ENCODE measurements at places on chromosomes 1 and 21.

GRCh38 chr1:54811739-54812655, 10.9 kb upstream of the TTC22 start:
- DNase-seq, result no peak

DNA sequence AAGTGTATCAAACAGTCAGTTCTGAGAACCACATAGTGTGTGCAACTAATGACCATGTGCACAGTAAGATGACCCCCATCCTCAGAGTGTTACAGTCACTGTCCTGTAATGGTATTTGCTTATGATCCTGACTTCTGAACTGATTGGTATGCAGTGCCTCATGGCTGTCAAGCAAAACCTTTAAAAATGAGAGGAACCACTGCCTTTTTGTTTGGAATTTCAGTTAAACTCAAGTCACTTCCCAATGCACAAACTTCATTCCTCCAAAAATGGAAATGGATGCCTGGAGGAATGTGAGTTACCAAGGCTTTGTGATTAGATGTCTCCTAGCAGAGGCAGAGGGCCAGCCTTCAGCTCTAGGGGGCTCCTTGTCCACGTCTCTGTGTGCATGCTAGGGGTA, 10.5 kb downstream of the C1orf198 start:
- DNase-seq, result no peak

GRCh38 chr1:223796210-223796609, 49.5 kb downstream of the TP53BP2 start:
- DNase-seq, result no peak

DNA sequence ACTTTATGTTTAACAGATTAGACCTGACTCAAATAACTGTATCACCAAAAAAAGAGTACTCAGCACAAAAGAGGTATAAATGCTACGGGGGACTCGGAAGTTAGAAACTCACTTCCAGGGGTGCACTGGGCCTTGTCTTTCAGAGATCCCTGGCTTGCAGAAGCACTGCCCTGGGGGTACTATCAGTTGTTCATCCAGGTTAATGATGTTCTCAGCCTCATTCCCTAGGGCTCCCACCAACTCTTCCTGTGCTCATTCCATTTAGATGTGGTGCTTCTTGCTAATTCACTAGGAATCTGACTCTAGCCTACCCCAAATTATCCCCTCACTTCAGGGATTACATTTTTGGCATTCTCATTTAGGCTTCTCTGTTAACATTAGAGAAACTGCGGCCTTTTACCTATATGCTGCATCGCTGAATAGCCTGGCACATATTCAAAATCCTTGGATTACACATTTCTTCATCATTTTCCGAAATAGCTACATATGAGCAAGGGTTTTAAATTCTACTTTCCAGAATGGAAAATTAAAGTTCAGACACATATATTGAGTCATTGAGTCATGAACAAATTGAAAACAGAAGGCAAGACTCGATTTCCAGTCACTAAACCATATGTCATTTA, 338.5 kb downstream of the KCTD3 start:
- no peak for DNase-seq

- DNase-seq, result no peak
Measured at GRCh38 chr21:20631633-20632032, 366.6 kb upstream of the NCAM2 start.

DNA sequence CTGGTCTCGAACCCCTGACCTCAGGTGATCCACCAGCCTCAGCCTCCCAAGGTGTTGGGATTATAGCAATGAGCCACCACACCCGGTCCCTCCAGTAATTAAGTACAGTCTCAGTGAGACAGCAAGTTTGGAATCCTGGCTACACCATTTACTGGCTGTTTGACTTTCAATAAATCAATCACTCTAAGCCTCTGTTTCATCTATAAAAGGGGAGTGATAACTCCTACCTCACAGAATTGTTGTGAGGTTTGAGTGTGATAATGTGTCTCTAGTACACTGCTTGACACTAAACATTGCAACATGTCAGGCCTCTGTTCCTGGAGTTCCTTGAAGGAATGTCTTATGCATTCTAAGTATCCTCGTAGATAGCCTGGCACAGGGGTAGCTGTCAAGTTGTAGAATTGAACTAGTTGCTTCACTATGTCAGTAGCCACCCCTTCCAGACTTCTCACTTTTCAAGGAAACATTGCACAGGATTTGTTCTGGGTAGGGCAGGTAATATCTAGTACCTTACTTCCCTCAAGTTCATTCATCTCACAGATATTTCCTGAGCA, 12.4 kb downstream of the ENTREP3 start:
- no peak for DNase-seq

DNA sequence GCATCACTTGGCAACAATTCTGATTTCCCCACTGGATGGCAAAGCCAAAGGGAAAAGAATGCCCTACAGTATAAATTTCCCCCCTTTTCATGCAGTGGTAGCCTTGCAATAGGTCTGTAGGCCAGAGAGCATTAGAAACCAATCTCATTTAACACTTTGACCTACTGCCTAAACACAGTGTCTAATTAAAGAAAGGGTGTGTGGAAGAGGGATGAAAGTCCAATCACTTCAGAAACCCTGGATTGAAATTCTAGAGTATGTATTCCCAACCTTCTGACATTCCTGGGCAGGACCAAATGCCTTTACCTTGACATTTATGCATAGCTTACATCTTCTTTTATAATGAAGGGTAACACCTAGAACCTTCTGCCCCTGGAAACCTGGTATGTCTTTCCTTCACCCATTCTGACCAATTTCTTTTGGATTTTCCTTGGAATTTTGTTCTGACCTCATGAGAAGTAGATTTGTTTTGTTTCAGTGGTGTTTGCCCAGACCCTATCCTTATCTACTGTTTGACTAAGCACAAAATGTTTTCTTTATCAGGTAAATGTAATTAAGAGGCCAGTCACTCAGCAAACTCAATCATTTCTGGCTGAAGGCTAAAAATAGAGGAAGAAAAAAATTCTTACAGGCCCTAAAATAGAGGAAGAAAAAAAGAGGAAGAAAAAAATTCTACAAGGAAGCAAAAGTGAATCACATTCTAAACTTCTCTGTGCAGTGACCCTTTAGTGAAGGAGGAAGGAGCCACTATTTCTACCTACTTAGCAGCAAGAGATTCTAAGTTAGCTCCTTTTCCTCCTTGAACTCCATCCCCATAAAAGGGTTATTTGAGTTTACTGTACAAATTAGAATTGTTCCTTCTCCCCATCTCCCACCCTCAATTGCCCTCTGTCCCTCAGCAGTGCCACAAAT, 129.5 kb upstream of the DSCAM start:
- no peak for DNase-seq

DNA sequence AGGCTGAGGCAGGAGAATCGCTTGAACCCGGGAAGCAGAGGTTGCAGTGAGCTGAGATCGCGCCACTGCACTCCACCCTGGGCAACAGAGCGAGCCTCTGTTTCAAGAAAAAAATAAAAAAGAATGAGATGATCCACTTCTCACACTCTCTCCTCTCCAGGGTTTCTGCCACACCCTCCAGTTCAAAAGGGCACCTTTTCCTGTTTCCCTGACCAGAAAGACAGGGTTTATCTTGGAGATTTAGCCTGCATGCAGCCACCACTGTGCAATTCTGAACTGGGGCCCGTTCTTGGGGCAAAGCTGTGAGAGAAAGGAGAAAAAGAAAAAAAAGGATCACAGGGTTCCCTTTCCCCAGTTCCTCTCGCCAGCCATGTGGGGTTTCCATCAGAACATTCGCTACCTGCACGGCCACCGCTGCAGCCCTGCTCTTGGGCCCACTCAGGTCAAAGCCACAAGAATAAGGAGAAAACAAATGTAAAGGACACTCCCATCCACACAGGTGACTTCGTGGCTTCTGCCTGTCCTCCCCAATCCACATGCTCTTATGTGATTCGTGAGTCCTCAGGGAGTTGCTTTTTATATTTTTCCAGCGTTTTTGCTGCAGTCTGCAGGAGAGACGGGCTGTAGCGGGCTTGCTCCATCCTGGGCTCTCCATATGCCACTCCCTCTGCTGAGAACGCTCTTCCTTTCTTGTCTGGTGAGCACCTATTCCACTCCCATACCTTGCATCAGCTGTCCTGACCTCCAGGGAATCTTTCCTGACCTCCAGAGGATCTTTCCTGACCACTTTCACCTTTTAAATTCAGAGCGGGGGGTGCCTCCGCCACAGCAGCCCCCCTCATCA, 26.4 kb downstream of the GNG4 start:
- DNase-seq, result no peak

GRCh38 chr21:41241341-41241740, 73.4 kb downstream of the BACE2 start:
- DNase-seq, result no peak

GRCh38 chr1:224182057-224182865, 779 bp upstream of the DEGS1 start:
- peak; percentile 70 for DNase-seq

DNA sequence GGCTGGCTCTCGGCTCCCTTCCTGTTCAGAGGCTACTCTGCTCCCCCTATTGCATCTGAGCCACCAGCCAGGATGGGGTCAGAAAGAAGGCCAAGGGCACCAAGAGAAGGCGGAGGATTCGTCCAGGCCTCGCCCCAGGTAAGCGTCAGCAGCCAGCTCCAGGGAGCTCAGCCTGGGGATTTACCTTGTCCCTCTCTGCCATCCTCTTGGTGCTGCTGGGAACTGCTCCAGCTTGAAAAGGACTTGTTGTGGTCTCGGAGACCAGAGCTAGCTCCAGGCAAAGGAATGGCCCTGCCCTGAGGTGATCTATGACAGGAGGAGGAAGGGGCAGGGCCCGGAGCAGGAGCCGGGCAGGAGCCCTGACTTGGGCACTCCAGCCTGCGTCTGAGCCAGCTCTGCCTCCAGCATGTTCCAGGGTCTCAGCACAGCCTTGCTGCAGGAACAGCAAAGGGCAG, 113.7 kb upstream of the IFFO2 start:
- DNase-seq, result no peak

DNA sequence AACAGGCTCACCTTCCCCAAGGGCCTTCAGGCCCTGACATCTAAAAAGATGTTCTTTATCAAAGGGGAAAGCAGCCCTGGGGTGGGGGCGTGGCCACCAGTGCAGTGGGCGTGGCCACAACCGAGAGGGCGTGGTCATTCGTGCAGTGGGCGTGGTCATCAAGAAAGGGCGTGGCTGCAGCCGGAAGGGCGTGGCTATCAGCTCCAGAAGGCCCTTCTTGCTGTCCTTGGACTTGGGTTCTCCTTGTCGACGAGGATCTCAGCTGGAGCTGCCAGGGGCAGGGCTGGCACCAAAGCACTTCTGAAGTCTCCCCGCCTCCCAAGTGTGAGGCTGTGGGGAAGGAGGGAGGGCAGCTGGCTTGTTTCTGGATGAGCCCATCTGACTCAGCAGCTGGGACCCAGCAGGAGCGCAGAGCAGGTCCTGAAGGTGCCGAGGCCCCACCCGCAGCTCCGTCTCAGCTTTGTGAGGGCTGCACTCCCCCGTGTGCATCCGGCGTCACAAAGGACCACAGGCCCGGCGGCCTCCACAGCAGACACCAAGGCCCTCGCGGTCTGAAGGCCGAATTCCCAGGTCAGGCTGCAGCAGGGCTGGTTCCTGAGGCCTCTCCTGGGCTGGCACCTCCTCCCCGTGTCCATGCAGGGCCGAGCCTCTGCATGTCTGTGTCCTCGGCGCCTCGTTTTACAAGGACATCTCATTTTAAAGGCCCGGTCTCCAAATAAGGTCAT, 12.8 kb downstream of the PDE9A start:
- no peak for DNase-seq

DNA sequence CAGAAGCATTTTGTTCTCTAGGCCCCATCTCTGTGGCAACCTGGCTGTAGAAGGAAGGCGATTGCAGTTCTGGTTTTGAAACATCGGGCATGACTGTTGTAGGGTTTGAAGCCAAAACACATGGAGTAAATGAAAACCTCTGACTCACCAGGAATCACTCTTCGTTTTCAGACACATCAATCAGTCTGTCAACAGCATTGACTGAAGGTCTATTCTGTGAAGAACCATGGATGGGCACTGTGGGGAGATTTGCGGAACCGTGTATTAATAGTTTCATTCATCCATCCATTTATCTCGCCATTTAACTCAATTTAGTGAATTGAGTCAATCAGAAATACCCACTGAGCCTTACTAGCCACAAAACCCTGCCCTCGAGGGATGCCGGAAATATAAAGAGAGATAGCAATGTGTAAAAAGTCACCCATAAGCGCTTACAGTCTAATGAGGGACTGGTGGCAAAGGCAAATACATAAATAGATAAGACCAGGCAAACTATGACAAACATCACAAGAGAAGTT, 364.6 kb upstream of the PROX1 start:
- DNase-seq, result no peak

DNA sequence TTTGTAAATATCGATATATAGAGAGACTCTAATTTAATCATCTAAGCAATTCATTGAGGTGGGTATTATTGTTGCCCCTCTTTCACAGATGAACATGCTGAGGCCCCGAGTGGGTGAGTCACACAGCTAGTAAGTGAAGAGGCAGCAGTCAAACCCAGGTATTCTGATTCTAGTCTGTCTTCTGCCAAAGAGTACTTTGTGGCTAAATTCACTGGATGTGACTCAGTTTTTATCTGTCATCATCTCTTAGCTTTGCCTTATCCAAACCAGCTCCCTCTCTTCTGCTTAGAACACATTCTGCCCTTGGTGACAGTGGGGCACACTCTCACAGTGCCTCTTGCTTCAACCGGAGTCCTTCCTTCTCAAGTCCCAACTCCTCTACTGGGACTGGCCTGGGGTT, 11.5 kb downstream of the FCRL5 start:
- no peak for DNase-seq

DNA sequence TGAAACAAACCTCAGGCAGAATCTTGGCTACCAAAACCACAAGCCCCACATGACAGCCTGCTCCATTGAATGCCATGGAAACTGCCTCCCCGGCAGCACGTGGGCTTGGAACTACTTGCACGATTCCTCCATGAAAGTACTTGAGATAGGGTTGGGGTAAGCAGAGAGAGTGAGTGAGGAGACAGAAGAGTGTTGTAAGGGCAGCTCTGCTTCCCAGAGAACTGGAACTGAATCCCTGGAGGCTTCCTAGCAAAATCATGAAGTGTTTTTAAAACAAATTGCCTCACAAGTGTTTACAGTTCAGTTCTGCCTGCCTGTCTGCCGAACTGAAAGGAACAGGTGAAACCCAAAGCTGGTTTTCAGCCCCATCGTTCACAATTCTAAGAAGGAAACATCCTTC, 35.3 kb upstream of the DNASE2B start:
- DNase-seq, result no peak

- no peak for DNase-seq
Measured at GRCh38 chr21:18716578-18717138, 313.1 kb upstream of the TMPRSS15 start.

DNA sequence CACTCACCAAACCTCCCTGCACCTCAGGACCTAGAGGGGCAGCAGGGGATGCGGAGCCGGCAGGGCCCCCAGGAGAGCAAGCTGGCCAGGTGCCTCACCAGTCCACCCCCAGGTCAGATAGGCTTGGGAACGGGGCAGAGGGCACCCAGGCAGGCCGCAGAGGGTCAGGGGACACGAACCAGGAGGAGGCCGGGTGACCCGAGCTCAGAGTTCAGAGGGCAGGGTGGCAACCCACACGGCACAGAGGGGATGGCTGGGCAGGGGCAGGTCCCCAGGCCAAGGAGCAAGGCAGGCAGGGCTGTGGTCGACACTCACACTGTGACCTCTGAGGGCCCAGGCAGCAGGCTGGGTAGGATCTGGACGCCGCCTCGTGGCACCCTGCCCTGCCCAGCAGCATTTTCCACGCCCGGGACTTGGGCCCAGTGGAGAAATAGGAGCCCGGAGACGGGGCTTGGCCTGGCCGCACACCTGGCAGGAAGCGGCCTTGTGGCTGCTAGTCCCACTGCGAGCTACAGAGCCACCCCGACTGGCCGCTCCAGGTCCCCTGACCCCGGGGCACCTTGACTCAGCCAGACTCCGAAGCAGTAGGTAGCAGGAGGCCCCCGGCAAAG, 5.3 kb downstream of the DVL1 start:
- DNase-seq, result no peak
